Activated T-cell treated with anti-CD3 and anti-CD28 coated beads, Interleukin-2, amount 50 U/mL, for 72 hours (primary cell): ENCODE measurements at places on chromosomes 5 and 9. TPM values are rescaled to one million over a fixed set of nuclear protein-coding genes. Genes with fewer than 3 reads are reported as not detected.

IL6ST gene
- 50.0 TPM for total RNA-seq

SPINK4 gene
- not detected for total RNA-seq

ORM1 gene
- total RNA-seq, result not detected

CCDC127 gene
- total RNA-seq, result 6.7 TPM

QRFP gene
- total RNA-seq, result not detected

SLC6A18 gene
- total RNA-seq, result not detected

TAF9 gene
- 78.4 TPM for total RNA-seq

DPM2 gene
- 44.2 TPM for total RNA-seq

CTNND2 gene
- not detected for total RNA-seq

ELL2 gene
- total RNA-seq, result 113 TPM

MELK gene
- 47.4 TPM for total RNA-seq

CFAP157 gene
- not detected for total RNA-seq

HAVCR1 gene
- 2.7 TPM for total RNA-seq

CD14 gene
- 0.41 TPM for total RNA-seq

SMIM33 gene
- 0.22 TPM for total RNA-seq

ARL14EPL gene
- total RNA-seq, result not detected

ANKRD18A gene
- total RNA-seq, result 6.0 TPM

PFN3 gene
- total RNA-seq, result not detected

SLC36A2 gene
- total RNA-seq, result not detected

RANBP3L gene
- total RNA-seq, result 0.35 TPM

FBXL7 gene
- total RNA-seq, result not detected

IL3 gene
- 6.2 TPM for total RNA-seq

IL9 gene
- total RNA-seq, result 2.6 TPM

SLIT3 gene
- 1.7 TPM for total RNA-seq

FOXI1 gene
- not detected for total RNA-seq

PROP1 gene
- not detected for total RNA-seq

SVEP1 gene
- not detected for total RNA-seq

ISCA1 gene
- total RNA-seq, result 21.7 TPM

SLCO6A1 gene
- not detected for total RNA-seq

TXNDC15 gene
- 46.9 TPM for total RNA-seq

PCDHGB6 gene
- 0.09 TPM for total RNA-seq

PCDHA1 gene
- total RNA-seq, result not detected

NCS1 gene
- total RNA-seq, result 28.1 TPM

AK8 gene
- total RNA-seq, result 0.24 TPM

RIGI gene
- total RNA-seq, result 7.9 TPM

ADGRV1 gene
- total RNA-seq, result 0.21 TPM

S1PR3 gene
- total RNA-seq, result 0.48 TPM

MGAT4B gene
- 101 TPM for total RNA-seq

QSOX2 gene
- 21.5 TPM for total RNA-seq

IL4 gene
- 1.2 TPM for total RNA-seq

FBP2 gene
- not detected for total RNA-seq

C9 gene
- total RNA-seq, result not detected

CCL27 gene
- total RNA-seq, result 3.7 TPM

ADAMTSL2 gene
- 0.07 TPM for total RNA-seq

MINAR2 gene
- not detected for total RNA-seq

DMRT3 gene
- not detected for total RNA-seq

SLC36A3 gene
- not detected for total RNA-seq

FANCC gene
- total RNA-seq, result 15.6 TPM

KIF27 gene
- 5.4 TPM for total RNA-seq

COL27A1 gene
- 2.4 TPM for total RNA-seq

PCDH12 gene
- total RNA-seq, result 0.58 TPM

NRARP gene
- total RNA-seq, result 2.0 TPM
